ENCODE measurements at places on chromosomes 11 and 22.

DNA sequence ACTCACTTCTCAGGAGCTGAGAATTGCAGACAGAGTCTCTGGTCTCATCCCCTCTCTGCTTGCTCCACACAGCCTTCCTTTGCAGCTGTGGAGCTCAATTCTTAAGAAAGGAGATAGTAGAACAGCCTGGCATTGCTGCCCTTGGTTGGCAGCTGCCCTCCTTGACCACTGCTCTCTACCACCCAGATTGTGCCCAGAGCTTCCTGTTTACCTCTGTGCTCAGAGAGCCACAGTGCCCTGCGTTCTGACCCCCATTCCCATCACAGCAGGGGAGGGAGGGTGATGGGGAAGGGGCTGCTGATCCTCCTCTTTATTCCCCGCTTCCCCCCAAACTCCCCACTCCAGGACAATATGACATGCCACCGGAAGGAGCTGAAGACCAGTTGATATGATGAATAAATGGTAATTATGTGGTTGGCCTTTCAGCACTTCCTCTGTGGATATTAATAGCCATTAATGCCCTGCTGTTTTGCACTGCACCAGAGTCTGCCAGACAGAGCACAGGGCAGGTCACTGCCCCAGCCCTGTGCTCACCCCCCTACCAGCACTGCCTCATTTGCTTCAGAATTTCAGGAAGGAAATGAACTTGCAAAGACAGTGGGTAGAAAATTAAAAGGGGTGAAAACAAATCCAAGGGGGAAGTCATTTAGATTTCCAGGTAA lies 426.8 kb upstream of the CADM1 start:
- DNase-seq: no peak

GRCh38 chr22:26893173-26894110 lies 236.1 kb downstream of the MIAT start:
- no peak for DNase-seq

DNA sequence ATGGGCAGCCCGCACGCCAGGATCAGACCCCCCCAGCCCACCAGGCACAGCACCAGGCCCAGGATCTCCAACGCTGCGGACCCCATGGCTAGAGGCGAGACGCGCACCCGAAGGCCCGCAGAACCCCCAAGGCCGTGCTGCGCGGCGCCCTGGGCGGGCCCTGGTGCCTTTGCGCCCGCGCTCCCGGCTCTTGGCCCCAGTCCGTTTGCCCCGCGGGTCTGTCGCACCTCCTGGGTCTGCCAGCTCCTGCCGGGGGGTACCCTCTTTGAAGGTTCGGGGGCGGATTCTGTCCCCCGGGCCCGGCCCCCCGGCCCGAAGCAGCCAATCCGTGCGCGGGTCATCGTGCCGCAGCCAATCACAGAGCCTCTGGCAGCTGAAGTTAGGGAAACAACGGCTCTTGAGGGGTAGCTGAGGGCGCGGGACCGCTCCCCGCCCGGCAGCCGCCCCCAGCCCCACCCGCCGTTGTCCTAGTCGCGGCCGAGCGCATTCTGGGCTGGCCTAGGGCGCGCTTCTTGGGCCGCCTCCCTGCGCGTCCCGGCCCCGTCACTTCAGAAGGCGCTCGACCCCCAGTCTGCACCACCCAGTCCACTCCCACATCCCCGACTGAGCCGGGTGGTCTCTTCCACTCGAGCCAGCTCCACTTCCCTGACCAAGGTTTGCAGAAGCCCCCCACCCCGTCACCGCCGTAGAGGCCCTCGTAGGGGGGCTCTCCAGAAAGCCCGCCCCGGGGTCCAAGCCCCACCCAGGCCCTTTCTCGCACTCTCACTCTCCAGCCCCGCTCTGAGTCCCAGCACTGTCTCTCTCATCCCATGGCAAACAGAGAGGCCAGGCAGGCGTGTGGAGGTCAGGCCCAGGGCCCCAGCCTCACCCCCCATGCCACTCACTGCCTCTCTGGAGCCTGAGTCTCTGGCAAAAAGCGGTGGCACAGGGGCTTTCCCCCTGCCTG lies at the start of gene CLDN5:
TSS of gene CLDN5 (minus strand) at position 241 of the 946 bp plus-strand sequence. CDS start at position 86, 155 bp downstream.
- DNase-seq: peak; percentile 14

- no peak for DNase-seq
Observed at GRCh38 chr11:289398-289711, 429 bp downstream of the PGGHG start.

DNA sequence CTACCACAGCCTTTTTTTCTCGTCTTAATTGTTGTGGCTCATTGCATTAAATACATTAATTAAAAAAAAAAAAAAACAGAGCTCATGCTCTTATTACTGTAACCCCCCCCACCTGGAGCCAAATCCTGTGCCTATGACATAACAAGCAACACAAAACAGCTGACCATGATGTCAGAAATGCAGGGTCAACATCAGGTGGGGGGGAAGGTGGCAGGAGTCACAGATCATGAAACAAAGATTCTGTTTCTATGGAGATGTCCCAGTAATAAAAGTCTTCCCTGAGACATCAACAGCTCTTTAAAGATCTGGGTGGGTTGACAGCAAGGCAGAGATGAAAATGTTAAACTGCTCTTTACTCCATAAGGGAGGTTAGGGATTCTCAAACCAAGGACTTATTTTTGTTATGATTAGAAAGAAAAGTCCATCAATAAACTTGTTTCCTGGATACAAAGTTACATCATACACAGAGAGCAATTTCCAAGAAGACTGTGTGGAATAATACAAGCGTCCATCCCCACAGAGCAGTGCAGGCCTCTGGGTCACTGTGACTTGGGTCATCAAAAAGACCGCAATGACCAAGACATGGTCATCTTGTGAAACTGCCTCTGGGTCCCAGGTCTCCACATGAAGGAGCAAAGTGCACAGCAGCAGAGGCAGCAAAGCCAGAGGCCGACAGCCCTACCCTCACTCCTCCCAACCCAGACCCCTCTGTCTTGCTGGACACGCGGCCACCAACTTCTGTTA lies 42.7 kb upstream of the CYP2D6 start:
- no peak for DNase-seq

DNA sequence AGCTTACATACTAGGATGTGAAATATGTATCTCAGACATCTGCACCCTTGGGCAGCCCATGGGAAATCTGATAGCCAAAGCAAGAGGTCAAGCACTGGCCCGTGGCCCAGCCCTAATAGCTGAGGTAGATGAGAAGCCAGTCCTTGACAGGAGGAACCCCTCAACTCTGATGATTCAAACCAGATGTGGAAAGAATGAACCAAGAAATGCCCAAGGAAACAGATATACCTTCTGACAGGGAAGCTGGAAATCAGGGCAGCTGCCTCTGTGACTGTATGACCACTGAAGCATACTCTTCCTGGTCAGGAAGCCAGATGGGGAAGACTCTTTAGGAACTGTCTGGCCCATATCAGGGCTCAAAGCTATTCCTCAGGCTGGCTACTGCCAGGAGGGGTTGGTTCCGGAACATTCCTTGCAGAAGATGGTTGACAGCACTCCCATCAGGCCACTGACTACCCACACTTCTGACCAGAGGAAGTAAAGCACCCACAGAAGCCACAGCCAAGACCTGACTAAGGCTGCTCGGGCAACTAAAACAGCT lies 124.2 kb downstream of the SWAP70 start:
- DNase-seq: no peak

GRCh38 chr11:128867277-128867676 lies at the start of gene KCNJ1:
KCNJ1 (minus strand) TSS chr11:128867296; CDS start chr11:128840243, 27,053 bp downstream.
- DNase-seq: no peak

DNA sequence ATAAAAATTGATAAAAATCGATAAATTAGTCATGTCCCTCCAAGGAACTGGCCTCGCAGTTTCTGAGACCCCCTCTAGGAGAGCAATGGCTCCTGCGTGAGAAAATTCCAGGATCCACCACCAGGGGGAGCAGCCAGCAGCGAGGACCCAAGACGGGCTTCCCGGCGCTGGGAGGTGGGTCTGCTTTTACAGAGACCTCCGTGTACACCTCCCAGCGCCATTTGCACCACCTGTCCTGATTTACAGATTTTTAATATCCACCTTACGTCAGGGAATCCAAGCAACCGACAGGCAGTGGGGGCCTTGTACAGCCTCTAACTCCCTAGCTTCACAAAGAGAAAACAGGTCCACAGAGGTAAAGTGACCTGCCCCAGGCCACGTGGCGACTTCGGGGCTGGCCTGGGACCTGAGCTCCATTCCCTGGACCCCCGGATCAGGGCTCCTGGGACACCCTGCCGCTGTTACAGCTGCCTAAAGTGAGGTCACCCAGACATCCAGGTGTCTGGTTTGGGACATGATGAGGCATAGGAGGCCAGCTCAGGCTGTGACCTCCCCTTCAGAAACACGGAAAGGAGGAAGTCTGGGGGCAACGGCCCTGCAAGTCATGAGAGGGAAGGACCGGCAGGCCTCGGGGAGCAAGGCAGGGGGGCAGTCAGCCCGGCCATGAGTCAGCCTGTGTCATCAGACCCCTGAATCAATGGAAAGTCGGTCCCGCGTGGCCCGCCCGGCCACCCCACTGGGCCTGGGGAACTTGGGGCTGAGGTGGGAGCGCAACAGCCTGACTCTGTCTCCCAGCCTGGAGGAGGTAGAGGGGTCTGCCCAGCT lies 3.5 kb downstream of the OSM start:
- DNase-seq: peak; percentile 67

DNA sequence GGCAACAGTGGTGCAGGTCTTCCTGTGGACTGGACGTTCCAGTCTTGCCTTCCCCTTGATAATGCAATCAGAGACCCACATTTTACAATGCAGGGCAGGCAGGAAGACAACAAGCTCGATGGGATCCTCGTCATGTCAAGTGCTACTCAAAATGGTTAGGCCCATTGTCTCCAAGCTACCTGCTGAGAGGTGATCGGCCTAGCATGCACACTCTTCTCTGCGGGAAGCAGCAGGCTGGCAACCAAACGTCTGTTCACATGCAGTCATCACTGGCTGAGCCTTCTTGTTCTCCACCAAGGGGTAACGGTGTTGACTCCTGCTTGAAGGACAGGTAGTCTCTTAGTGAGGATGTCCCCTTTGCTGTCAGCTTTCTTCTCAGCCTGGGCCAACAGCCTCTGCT lies 25.5 kb upstream of the CD82 start:
- no peak for DNase-seq

- DNase-seq: no peak
Observed at GRCh38 chr11:95245038-95245437, 14.0 kb upstream of the SESN3 start.

- DNase-seq: no peak
Observed at GRCh38 chr11:79392161-79392560, 48.7 kb downstream of the TENM4 start.

DNA sequence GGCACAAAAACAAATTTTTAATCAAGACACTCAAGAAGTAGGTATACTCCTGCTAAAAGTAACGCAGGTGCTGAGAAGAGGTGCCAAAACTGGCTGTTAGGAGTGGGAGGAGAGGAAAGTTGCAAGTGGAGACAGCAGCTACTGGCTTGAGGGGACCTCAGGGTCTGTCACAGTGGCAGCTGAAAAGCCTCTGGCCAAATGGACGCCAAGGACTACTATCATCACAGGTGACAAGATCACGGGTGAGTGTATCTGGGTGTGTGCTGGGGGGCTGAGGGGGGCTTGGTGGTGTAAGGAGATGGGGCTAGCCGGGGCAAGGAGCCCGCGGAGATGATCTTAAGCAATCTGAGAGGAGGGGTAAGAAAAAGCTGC lies 687 bp downstream of the ZNF202 start:
- DNase-seq: no peak

GRCh38 chr11:66267379-66268243 lies 828 bp upstream of the RAB1B start:
- peak; percentile 75 for DNase-seq

DNA sequence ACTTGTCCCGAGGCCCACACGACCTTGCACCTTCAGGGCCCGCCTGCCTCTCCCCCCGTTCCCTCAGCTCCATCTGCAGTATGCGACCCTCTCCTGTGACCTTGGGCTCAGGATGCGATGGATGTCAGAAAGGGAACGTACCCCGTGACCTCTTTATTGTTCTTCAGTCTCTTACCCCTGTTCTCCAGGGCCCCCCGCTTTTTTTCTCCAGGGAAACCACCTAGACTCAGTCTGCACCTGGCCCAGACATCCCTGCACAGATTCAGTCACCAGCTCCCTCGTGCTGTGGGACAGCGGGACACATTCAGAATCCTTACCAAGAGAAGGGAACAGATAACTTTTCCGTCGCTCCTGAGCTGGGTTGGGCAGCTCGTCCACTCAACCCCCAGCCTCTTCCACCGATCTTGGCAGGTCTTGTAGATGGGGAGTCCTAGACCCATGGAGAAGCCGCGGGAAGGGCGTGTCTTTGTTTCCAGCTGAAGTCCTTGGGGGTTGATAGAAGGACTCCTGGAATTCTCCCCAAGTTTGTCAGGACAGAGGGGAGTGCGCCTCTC lies 1.4 kb upstream of the PHOX2A start:
- DNase-seq: no peak

- DNase-seq: no peak
Observed at GRCh38 chr11:16421826-16422225, 65.5 kb upstream of the SOX6 start.

DNA sequence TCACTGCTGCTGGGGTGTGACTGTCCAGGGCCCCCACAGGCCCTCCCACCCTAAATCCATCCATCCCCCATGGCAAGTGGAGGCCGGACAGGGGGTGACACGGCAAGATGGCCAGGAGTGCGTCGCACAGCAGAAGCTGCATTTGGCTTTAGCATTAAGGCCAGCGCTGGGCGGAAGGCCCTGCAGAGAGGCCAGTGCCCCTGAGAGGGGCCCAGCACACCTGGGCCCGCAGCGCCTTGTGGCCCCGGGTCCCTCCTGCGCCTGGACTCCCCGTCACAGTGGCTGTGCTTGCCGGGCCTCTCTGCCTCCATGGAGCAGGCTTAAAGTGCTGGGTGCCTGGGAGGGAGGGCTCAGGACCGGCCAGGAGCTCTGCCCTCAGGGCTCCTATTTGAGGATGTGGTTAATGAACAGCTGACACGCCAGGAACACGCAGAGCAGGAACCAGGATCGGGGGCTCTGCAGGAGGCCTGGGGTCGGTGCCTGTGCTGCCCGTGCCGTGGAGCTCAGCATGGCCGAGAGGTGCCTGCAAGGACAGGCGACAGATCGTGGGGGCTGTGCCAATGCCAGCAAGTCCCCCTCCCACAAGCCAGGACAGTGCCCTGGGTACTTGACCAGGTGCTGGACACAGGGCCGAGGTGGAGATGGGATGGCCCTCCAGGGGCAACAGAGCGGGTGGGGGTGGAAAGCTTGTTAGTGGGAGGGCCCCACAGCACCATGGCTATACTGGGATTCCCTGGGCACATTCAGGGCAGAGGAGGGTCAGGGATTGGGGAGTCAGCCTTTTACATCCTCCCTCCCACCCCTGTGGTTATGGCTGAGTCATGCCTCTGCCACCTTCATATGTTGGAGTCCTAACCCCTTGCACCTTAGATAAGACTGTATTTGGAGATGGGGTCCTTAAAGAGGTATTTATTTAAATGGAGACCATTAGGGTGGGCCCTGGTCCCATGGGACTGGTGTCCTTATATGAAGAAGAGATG lies 30.9 kb upstream of the CARS1 start:
- DNase-seq: no peak

DNA sequence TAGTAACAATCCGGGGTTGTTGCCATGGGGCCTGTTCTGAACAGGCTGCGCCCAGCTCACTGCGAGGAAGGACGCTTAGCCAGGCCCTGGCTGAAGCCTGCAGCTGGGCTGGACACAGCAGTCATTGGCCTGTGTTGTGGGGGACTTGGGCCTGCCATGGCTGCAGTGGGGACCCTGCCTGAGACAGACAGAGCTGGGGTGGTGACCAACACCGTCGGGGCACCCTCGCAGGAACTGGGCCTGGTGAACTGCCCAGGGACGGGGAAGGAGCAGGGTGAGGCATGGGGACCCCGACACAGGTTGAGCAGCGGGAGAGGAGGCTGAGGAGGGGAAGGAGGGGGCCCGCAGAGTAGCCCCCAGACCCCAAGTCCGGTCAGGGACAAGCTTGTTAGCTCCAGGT lies 8.9 kb downstream of the PHLDA2 start:
- no peak for DNase-seq

GRCh38 chr11:123562158-123562557 lies 92.3 kb downstream of the SCN3B start:
- no peak for DNase-seq
